ENCODE measurements at places on chromosomes 2 and 18. TPM values are rescaled to one million over a fixed set of nuclear protein-coding genes. Genes with fewer than 3 reads are reported as not detected.

PPP4R1 gene
- total RNA-seq, result 131 TPM

RGPD4 gene
- total RNA-seq, result not detected

DNA sequence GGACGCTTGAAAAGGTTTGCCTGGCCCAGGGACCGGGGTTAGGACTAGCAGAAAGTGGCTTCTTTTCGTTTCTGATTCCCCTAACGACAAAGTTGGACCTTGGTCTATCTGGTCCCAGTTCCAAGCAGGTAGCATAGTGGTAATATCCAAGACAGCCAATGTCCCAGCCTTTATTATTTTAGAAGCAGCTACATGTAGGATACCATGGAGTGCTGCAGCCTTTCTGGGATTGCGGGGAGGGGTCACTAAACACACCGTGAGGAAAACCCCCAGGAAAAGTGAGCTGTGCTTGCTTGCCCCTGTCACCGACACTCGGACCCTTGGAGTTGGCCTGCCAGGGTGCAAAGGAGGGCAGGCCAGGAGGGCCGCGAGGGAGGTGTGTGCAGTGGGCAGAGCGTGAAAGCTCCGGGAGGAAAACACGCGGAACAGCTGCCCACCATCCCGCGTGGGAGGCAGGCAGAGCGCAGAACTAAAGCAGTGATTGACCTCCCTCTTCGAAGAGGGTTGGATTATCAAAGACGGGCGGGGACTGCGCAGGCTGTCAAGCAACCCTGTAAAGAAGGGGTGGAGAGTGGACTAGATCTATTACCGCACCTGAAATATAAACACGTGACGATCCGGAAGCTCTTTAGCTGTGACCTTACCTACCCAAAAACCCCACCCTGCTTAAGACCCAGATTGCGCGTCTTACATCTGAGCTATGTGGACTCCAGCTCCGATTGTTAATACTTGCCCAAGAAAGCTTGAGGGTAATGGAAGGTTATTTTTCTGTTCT lies 624 bp upstream of the MAP4K3 start:
- H3K4me1 ChIP-seq, result peaks cover 39% of the 10 kb centered on the region
- no peaks in the 10 kb centered on the region for H3K27me3 ChIP-seq
- H3K36me3 ChIP-seq, result no peaks in the 10 kb centered on the region
- peak overlapping the region; percentile 81 for H3K27ac ChIP-seq
- H3K4me3 ChIP-seq, result peak overlapping the region; percentile 90
- no peak for DNase-seq

PLCL1 gene
- 0.84 TPM for total RNA-seq

- no peak for DNase-seq
- no peaks in the 10 kb centered on the region for H3K27me3 ChIP-seq
- H3K36me3 ChIP-seq, result no peaks in the 10 kb centered on the region
- H3K4me3 ChIP-seq, result no peak overlapping the region
Measured at GRCh38 chr2:52961403-52961802, 806.2 kb upstream of the CHAC2 start.

GRCh38 chr2:8118940-8119781 lies 562.7 kb upstream of the ID2 start:
- no peaks in the 10 kb centered on the region for H3K36me3 ChIP-seq
- peak overlapping the region; percentile 19 for H3K27ac ChIP-seq
- no peaks in the 10 kb centered on the region for H3K27me3 ChIP-seq
- peaks cover 11% of the 10 kb centered on the region for H3K4me1 ChIP-seq

DNA sequence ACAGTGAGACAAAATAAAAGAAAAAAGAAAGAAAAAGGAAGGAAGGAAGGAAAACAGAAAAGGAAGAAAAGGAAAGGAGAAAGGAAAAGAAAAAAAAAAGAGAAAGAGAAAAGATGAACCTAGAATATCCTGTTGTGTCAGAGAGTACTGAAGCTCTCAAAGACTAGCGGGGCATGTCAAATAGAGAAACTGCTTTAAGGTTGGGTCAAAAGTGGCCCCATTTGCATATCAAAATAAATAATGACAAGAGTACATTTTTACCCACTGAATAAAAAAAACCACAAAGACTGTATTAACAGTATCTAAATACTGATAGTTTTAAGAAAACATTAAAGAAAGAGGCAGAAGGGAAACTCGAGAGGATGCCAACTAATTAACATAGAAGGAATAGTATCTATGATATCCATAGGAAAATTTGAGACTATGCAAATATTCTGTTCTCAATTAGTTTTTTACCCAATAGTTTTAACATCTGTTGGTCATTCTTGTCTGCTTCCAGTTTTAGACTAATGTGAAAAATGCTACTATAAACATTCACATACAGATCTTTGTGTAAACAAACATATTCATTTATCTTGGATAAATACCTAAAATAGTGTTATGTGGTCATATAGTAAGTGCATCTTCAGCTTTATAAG lies 53.2 kb downstream of the SFXN5 start:
- H3K4me1 ChIP-seq, result peaks cover 30% of the 10 kb centered on the region
- H3K4me3 ChIP-seq, result no peak overlapping the region
- peaks cover 2% of the 10 kb centered on the region for H3K36me3 ChIP-seq

GRCh38 chr2:17093712-17094111 lies 424.5 kb downstream of the RAD51AP2 start:
- no peak overlapping the region for H3K4me3 ChIP-seq
- H3K4me1 ChIP-seq, result no peaks in the 10 kb centered on the region
- H3K36me3 ChIP-seq, result no peaks in the 10 kb centered on the region
- no peak overlapping the region for H3K27ac ChIP-seq
- DNase-seq, result no peak

GRCh38 chr18:44771956-44772917 lies 91.5 kb downstream of the SETBP1 start:
- no peaks in the 10 kb centered on the region for H3K4me1 ChIP-seq
- H3K27me3 ChIP-seq, result no peaks in the 10 kb centered on the region
- H3K4me3 ChIP-seq, result no peak overlapping the region
- peak; percentile 13 for DNase-seq
- H3K27ac ChIP-seq, result no peak overlapping the region

DNA sequence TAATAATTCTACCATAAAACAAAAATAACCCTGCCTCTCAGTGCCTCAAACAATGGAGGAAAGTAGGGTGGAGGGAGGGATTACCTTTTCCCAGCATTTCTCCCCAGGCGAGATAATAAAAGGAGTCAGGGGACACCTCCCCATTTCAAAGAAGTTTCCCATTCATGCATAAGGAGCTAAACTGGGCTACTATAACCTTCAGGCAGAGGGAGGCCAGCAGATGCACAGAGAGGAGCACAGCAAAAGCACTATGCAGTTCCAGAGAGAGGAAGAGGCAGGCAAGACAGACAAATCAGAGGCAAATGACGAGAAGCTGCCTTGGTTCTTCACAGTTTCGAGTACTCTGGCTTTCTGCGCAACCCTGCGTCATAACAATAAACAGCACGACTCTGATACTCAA lies 17.4 kb downstream of the CFAP210 start:
- no peak for DNase-seq
- no peaks in the 10 kb centered on the region for H3K4me1 ChIP-seq
- H3K4me3 ChIP-seq, result no peak overlapping the region
- H3K27me3 ChIP-seq, result no peaks in the 10 kb centered on the region
- H3K27ac ChIP-seq, result no peak overlapping the region

DAPL1 gene
- not detected for total RNA-seq

SNORC gene
- 3.1 TPM for total RNA-seq

DNA sequence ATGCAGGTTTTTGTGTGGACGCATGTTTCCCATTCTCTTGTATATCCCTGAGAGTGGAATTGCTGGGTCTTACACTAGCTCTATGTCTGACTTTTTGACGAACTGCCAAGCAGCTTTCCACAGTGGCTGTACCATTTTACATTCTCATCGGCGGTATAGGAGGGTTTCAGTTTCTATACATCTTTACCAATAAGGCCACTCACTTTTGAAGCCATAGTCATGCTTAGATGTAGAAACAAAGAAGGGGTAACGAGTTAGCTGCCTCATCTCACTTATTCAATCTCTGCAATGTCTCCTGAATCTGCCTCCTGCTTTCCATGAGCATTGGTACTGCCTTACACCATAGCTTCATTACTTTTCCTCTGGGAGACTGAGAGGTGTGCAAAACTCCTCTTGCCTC lies 47.4 kb downstream of the MMADHC start:
- no peaks in the 10 kb centered on the region for H3K36me3 ChIP-seq
- DNase-seq, result no peak

DNA sequence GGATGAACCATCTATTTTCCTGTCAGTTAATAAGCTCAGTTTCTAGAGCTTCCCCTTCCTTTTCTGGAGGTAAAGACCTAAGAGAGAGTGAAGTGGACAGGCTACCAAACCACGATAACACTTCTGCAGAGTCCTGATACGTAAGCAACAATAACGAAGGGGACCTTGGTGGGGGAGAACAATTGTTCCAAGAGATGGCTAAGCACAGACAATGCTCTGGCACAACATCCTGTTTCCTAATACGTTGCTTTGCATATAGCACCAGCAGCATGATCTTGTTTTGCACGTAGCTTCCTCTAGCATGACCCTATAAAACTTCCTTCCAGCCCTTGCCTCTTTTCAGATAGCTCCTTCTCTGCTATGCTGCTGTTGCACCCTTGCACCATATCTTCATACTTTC lies 247.3 kb downstream of the RAD51AP2 start:
- no peaks in the 10 kb centered on the region for H3K27me3 ChIP-seq
- no peak overlapping the region for H3K27ac ChIP-seq
- H3K4me3 ChIP-seq, result no peak overlapping the region
- H3K4me1 ChIP-seq, result peaks cover 10% of the 10 kb centered on the region

- no peaks in the 10 kb centered on the region for H3K36me3 ChIP-seq
- no peak for DNase-seq
- no peak overlapping the region for H3K4me3 ChIP-seq
- H3K4me1 ChIP-seq, result peaks cover 9% of the 10 kb centered on the region
Measured at GRCh38 chr2:202638721-202639120, 4.0 kb downstream of the FAM117B start.

DNA sequence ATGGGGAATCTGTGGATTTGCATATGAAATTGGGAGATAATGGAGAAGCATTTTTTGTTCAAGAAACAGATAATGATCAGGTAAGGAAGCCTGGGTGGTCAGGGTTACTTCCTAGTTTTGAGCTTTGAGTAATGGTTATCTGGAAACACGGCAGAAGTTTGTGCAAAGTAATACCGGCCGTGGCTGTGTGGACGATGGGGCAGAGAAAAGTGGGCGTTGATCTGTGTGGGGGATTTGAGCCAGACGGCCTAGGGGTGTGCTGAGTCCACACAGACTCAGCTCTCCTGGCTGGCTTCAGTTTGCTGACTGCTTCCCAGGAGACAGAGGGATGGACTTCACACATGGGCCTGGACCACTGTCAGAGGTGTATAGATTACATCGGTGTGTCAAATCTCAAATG lies 21.3 kb downstream of the LPIN1 start:
- H3K4me3 ChIP-seq, result no peak overlapping the region
- no peak for DNase-seq
- no peaks in the 10 kb centered on the region for H3K4me1 ChIP-seq
- no peak overlapping the region for H3K27ac ChIP-seq

- no peaks in the 10 kb centered on the region for H3K27me3 ChIP-seq
- no peaks in the 10 kb centered on the region for H3K36me3 ChIP-seq
- no peak overlapping the region for H3K4me3 ChIP-seq
- H3K27ac ChIP-seq, result no peak overlapping the region
- H3K4me1 ChIP-seq, result no peaks in the 10 kb centered on the region
Measured at GRCh38 chr2:1900732-1901131, 156.4 kb upstream of the PXDN start.

DNA sequence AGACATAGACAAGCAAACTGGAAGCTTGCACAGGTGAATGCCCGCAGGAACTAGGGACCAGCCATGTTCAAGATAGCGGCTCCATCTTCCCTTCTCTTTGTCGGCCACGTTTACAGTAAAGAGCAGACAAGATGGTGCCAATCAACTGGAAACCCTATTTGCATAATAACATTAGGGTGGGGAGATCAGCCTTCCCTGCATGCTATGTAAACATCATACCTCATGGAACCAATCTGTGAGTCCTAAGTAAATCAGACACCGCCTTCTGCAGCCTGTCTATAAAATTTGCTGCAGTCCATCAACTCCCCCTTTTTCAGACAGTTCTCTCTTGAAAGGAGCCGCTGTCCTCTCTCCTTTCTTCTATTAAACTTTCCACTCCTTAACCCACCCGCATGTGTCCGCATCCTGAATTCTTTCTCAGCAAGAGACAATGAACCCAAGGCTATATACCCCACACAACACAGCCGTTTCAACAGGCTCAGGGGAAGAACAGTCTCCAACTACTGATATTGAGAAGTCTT lies 384.4 kb downstream of the EIPR1 start:
- H3K4me1 ChIP-seq, result no peaks in the 10 kb centered on the region
- DNase-seq, result no peak
- H3K27ac ChIP-seq, result no peak overlapping the region
- no peaks in the 10 kb centered on the region for H3K27me3 ChIP-seq

DNA sequence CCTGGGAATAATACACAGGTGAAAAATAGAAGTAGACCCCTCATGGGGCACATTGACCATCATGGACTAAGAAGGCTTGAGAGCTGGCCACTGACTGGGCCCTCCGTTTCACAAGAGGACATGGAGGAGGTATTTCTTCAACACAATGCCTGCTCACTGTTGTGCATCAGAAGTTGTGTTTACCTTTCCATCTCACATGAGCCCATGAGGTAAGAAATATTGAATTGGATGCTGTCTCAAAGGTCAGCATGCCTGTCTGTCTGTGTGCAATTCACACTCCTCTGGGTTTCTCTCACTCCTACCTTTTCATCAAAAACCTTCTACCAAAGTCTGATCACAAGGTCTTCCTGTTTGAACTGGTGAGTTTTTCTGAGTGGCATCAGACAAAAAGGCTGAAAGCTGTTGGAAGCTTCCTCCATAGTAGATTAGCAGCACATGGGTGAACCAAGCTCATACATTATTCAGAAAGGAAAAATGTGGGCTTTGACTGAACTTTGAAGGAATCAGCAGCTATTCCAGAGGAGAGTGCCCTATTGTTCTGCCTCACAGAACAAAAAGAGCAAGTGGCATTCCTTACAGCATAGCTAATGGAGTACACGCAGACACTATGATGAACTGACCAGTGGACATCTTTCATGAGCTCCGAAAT lies 143.2 kb upstream of the RND3 start:
- DNase-seq, result peak; percentile 92
- no peaks in the 10 kb centered on the region for H3K36me3 ChIP-seq
- no peak overlapping the region for H3K4me3 ChIP-seq
- H3K27me3 ChIP-seq, result no peaks in the 10 kb centered on the region
- H3K27ac ChIP-seq, result peak overlapping the region; percentile 51
- H3K4me1 ChIP-seq, result peaks cover 6% of the 10 kb centered on the region

- no peaks in the 10 kb centered on the region for H3K27me3 ChIP-seq
- DNase-seq, result no peak
- peaks cover 9% of the 10 kb centered on the region for H3K4me1 ChIP-seq
- H3K36me3 ChIP-seq, result no peaks in the 10 kb centered on the region
- H3K27ac ChIP-seq, result no peak overlapping the region
- no peak overlapping the region for H3K4me3 ChIP-seq
Measured at GRCh38 chr2:18408638-18409037, 151.8 kb downstream of the RDH14 start.
